ENCODE measurements at places on chromosomes 4 and X.
A peak's percentile ranks its signal among the peaks of the same experiment; 100 is the strongest.

- DNase-seq = no peak
Measured at GRCh38 chr4:40225497-40225896, 28.7 kb downstream of the RHOH start.

DNA sequence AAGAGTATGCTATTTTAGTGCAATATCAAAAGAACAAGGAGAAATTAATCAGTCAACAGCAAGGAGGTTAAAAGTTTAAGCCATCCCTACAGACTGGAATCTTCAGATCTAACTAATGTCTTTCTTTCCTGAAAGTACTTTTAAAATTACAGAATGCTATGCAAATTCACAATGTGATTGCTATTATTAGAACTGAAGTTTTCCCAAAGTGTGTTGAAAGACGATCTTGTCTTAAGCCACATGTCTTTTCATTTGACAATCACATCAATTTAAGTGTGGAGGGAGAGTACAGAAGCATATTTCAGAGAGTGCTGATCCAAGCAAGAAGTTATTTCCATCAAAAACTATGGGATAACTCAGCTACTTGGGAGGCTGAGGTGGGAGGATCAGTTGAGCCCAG is 64.7 kb upstream of the TNIP3 start:
- DNase-seq = no peak

DNA sequence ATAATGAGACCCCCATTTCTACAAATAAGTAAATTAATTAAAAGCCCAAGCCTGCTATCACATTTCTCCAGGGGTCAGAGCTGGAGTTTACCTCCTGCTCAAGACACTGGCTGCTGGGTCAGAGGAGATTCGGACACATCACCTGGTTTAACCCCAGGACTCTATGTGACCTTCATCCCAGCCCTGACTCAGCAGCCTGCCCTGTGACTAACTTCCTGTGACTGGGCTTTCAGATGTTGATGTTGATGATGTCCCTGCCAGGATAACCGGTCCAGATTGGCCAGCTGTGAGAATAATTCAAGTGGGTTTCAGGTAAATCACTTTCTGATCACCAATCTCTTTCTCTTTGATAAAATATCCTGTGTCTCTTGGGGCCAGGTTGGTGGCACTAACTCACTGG is 102.4 kb upstream of the MAML3 start:
- DNase-seq = peak; percentile 73

DNA sequence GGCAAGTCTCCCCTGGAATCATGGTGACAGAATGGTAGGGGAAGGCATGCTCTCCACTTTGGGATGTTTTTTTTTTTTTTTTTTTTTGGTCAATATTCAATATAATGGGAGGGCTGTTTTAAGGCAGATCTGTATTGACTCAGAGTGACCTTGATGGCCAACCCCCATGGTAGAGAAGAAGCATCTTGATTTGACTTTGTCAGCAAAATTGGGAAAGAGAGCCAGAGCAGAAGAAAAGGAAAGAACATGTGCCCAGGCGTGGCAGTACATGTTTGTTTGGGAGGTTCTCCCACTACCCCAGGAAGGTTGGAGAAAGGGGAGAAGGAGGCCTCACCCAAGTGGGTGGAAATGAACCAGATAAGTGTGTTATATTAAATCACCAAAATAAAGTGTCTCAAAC is 62.2 kb upstream of the TBC1D9 start:
- DNase-seq = no peak

- no peak for DNase-seq
Measured at GRCh38 chr4:146159384-146160058, 16.0 kb upstream of the LSM6 start.

DNA sequence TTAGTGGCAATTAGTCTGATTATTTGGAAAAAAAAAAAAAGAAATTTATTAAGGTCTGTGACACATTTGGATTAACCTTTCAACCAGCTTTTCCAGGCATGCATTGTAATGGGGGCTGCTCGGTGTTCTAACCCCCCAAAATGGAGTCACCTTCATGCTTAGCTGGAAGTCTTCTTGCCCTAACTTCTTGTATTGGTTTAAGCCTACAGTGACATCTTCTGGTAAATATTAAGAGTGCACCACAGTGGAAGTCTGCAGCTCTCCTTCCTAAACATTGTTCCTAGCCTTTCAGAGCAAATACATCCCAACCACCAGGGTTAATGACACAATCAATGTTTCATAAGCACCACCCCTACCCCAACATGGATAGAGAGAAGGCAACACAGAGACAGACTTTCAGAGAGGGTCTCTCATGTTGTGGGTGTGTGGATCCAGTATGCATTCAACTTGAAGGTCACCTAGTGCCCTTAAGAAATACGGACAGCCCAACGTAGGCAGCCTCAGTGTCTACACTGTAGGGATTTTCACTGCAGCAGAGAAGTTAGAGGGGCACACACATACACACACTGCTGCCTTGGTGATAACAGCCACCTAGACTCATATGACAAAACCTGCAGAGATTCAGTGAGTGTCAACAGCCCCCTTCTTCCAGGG is 142.9 kb upstream of the MBNL3 start:
- DNase-seq = peak; percentile 41

DNA sequence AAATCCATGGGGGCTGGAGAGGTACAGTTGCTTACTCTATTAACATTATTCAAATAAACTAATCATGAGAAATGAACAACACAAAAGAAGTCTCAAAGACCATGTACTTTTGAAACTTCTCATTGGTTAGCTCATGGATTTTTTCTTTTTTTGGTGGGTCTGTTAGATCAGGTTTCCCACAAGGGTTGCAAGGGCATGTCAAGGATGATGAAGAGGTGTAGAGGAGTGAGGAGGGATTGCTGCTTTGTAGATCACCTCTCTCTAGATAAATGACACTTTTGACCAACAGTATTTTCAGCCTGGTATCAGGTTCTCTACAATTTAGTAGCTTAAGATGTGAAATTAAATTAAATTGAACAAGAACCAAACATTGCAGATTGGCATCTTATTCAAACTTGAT is 417.9 kb upstream of the AGA start:
- no peak for DNase-seq

DNA sequence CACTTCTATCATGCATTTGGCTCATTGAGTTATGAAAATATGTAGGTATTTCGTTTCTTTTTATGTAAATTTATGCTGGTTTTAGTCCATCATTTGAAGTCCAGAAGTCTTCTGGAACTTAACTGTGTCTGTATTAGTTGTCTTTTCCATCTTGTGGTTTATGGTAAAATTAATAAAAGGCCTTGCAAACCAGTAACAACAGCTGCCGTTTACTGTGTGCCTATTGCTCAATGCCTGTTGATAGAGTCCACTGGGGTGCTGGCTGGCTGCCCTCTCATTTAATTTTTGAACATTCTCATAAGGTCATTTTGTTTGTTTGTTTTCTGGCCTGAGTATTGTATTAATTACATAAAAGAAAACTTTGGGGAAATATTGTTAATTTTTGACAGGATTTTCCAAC is 98.0 kb downstream of the NAA11 start:
- DNase-seq = no peak

DNA sequence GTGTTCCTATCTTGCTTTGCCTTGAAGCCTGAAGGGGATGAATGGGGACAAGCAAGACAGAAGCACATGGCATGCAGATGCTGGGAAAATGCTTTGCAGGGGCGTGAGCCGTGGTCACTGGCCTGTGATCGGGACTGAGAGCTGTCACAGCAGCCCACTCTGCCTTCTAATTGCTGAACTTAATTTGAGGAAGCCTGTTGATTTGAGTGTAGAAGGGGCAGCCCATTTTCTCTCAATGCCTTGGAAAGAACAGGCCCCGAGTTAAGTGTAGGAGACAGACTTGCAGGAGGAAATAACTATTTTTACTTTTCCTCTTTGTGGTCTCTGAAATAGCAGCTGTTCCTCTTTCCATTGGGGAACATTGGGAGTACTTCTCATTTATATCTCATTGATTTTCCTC is 26.1 kb upstream of the TBC1D1 start:
- no peak for DNase-seq

- DNase-seq = no peak
Measured at GRCh38 chr4:38381788-38382187, 282.2 kb upstream of the KLF3 start.

DNA sequence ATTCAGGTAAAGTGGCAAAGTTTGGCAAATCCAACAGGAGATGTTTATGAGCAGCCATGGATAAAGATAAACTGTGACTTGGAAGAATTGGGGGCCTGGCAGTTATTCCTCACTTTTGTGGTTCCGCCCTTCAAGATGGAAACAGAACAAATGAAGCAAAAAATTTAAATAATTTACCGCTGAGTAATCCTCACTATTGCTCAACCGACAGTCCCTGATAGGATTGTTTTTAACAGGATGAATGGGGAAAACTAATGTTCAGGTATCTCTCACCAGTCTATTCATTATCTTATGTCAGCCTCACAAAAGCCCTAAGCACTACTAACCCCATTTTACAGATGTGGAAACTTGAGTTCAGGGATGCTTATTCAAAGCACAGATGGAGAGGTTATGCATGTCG is 90.8 kb downstream of the FNIP2 start:
- DNase-seq = no peak

DNA sequence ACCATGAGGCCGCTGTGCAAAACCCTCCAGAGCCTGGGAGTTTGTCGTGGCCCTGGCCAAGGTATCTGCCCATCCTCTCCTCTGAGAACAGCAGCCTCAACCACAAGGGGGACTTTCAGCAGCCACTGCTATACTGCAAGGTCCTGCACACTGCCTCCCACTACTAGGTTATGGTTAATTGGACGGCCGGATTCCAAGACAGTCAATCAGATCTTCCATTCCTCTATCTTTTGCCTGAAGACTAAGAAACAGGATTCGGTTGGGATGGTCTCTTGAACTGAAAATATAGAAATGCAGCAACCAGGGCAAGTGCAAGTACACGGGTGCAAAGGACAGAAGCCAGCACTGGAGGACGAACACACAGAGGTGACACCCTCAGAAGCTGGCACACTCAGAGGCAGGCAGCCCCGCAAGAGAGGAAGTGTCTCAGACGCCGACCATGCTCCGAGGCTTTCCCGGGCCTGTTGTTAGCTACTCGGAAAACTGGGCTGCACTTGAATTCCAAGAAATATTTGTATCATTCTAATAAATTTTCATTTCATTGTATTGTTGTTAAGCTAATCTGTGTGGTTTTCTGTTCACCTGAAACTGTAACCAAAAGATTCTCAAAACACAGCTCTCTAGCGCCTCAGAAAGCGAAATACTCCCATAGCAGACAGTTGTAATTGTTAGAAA is 63.3 kb downstream of the AFAP1 start:
- DNase-seq = no peak

GRCh38 chr4:150569998-150570535 is 11.9 kb upstream of the MAB21L2 start:
- DNase-seq = no peak

GRCh38 chr4:3487861-3488260 is 24.8 kb downstream of the DOK7 start:
- no peak for DNase-seq

DNA sequence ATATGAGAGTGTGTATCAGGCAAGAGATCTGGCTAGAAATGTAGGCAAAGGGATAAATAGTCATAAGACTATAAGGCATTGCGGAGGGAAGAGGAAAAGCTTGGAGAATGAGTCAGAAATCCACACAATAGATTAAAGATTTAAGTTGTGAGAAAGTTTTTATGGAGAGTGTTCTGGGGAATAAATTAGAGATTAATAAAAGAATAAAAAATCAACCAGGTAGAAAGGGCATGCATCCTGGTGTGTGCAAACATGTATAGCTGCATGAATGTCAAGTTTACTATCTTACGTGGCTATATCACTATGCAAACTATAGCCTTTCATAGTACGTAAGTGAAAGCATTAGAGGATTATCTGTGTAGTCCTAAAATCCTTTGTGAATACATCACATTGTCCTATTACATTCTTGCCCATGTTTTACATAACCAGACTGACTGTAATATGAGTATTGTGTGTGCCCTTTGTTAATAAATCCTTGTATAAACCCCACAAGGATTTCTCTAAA is 36.9 kb downstream of the SNCA start:
- peak; percentile 75 for DNase-seq

- peak; percentile 10 for DNase-seq
Measured at GRCh38 chrX:14676431-14676830, 147.1 kb downstream of the GLRA2 start.

DNA sequence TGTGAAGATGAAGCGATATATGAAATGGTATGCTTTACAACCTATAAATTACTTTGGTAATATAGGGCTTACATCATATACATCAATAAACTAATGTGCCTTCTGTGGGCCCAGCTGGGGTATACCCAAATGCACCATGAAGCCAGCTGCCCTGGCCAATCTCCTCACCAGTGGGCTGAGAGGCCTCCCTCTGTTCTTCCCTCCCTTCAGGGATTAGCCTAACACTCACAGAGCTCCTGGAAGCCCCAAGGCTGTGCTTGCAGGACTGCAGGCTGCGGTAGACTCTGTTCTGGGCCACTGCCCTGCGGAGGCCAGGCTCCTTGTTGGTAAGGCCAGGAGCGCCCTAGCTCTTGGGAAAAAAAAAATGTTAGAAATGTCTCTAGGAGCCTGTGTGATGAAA is 33.9 kb downstream of the PAGE1 start:
- no peak for DNase-seq

DNA sequence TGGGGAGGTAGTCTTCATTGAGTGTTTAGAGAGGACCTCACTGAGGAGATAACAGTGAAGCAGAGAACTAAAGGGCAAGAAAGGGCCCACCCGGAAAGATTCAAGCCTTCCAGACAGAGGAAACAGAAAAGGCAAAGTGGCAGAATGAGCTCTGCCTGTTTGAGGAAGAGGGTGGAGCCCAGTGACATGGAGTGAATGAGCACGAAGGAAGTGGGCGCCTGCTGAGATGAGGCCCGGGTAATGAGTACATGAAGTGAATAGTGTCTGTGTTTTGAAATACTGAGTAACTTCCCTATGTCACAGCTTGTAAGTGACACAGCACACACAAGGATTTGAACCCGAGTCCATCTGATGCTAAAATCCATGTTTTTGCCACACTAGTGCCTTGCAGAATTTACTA is 32.5 kb upstream of the TLR2 start:
- peak; percentile 68 for DNase-seq

GRCh38 chr4:94762326-94762725 is 4.6 kb downstream of the BMPR1B start:
- no peak for DNase-seq
